ENCODE measurements at places on chromosomes 2 and 18.

DNA sequence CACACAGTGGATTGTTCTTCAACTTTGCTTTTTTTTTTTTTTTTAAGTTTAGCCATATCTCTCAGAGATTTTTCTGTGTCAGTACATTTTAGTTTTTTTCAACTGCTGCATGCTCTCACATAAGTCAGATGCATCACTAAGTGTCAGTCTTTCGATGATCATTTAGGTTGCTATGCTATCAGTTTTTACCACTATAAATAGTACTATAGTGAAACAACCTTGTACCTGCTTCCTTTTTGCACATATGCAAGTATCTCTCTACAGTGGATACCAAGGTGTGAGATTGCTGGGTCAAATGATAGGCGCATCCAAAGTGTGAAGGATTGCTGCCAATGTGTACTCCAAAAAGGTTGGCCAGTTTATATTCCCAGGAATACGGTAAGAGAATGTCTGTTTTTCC lies 33.5 kb upstream of the MAP4K3 start:
- peak; percentile 42 for DNase-seq

DNA sequence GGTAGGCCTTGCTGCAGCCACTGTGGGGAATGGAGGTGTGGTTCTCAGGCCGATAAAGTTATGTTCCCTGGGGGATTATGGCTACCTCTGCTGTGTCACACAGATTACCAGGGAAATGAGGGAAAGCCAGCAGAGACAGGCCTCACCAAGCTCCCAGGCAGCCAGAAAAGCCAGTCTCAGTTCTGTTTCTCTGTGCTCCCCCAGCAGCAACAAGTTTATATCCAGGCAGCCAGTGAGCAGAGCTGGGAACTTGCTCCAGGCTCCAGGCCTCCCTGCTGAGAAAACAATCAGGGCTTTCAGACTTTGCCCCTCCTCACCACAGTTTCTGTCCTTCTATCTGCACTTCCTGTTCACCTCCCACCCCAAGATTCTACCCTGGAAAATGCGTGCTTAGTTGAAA lies 596.6 kb upstream of the GYPC start:
- no peak for DNase-seq

- DNase-seq, result no peak
Measured at GRCh38 chr2:189409131-189409530, 32.1 kb upstream of the WDR75 start.

DNA sequence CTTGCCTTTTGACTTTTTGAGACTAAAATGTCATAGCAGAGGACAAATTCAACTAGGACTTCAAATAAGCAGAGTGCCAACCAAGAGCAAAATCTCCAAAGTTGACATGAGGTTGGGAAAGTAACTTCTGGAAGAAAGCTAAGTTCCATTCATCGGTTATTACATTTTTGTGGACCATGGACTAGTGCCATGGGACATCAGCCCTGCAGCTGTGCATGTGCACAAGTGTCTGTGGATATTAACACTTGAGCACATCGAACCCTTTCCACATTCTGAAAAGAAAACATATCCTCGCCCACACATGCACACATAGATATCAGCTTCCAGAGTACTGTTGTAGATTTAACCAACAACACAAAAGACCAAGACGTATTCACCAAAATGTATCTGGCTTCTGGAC lies 262.6 kb downstream of the NYAP2 start:
- DNase-seq, result no peak

DNA sequence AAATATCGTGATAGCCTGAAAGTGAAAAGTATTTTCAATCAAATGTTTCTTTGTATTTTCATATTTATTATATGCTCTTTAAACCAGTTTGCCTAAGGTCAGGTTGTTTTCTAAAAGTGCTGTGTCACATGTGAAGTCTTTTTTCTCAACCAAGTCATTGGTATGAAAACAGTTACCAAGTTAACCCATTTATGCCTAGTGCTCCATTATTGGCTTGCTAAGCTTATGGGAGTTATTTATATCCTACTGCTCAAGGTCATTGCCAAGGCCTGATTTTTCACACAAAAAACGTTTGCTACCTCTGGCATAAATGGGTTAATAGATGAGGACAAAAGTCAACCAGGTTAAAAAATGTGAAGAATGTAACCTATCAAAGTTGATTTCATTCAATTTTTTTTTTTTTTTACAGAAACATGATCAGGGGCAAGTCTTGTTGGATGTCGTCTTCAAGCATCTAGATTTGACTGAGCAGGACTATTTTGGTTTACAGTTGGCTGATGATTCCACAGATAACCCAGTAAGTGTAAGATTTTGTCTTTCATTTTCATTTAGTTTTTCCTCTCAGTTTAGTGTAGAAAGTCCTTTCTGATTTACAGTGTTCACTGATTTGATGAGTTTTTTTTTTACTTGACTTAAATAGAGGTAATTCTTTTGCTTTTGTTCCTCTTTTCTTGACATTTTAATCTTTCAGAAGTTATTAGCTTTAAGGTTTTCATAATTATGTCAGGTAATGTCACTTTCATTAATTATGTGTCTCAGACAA lies 102.6 kb downstream of the PTPN4 start:
- DNase-seq, result peak; percentile 30

GRCh38 chr2:18423636-18424035 lies 136.8 kb downstream of the RDH14 start:
- DNase-seq, result no peak

- no peak for DNase-seq
Measured at GRCh38 chr2:162022290-162022945, 51.6 kb downstream of the DPP4 start.

DNA sequence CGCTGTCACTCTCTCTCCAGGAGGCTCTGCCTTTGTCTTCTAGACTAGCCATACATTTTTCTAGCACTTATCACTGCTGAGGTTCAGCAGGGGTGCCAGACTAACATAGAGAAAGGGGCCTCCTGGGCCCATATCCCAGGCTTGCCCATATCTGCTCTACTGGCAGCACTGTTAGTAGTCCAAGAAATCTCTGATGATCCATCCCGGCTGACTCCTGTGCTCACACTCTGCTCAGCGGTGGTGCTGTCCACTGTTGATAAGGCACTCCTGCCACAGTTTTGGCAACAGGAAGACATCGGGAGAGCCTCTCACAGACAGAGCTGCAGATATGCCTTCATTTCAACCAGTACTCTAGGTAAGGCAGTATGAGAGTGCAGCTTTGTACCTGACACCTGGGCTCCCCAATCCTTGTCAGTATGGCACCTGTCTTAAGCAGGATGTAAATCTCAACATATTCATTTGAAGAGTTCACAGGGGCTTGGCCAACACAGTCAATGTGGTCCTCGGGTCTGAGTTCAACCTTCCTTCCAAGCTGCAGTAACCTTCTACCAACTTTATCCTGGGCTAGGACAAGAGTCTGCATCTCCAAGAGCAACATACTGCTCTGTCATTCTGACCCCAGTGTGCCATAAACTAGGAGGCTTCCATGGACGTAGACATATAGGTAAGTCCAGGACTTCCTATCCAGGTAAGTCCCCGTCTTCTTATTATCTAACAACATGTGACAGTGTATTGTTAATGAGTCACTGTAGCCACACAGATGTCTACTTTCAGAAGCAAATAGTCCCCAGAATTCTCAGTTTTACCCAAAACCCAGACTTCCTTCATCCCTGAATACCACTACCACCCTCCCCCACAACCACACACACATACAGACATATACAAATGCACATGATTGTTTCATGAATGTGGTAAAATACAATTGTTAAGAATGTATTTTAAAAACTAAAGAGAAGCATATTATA lies 16.2 kb downstream of the KLF7 start:
- DNase-seq, result no peak

DNA sequence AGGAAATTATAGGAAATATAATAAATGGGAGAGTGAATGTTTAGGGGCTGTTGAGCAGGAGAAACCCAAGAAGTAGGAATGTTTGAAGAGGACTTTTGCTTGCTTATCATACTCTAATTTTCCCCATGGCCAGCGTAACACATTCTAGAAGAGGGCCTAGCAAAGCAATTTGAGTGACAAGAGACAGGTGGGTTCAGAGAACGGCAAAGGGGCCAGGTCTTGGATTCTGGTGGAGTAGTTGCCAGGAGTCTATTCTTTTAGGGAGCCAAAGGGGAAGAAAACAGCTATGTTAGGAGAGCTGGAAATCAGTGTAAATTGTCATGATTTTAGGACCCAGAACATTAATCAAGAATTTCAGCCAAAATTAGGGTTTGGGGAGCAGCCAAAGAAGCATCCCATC lies 96.5 kb downstream of the COL5A2 start:
- no peak for DNase-seq

- DNase-seq, result no peak
Measured at GRCh38 chr2:27844821-27845255, 45.3 kb downstream of the RBKS start.

DNA sequence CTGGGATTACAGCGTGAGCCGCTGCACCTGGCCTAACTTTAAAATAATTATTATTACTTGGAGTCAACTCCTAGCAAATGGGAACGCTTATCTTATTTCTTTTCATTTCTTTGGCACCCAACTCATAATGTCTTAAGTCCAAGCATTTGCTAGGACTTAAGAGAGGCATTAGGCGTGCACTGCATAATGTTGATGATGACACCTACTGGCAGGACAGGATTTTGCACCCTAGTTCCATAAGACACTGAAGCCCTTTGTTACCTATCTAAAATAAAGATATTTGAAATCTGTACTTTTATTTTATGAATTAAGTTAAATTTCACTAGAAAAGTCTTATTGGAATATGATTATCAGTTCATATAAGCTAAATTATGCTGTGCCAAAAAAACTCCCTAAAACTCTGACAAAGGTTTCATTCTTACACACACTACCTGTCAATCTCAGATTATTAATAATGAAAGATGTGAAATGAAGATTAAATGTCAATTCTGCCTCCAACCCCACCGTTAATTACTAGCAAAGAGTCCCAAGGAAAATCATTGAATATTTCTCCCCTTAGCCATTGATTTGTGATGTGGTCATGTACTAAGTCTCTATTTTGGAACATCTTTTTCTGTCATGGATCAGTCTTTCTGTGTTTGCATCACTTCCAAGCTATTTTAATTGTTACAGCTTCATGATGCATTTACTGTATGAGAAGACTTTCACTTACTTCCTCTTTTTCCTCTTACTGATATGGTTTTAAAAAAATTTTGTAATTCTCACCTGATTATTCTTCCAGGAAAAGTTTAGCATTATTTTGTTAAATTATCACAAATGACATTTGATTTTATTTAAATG lies 12.7 kb upstream of the CDH2 start:
- DNase-seq, result peak; percentile 44

- no peak for DNase-seq
Measured at GRCh38 chr2:239927424-239927981, 97.6 kb downstream of the NDUFA10 start.

- no peak for DNase-seq
Measured at GRCh38 chr2:2853346-2853745, 522.3 kb upstream of the MYT1L start.

GRCh38 chr2:13401312-13401711 lies 684.6 kb downstream of the TRIB2 start:
- no peak for DNase-seq

GRCh38 chr2:36059691-36060090 lies 295.9 kb upstream of the CRIM1 start:
- peak; percentile 4 for DNase-seq

DNA sequence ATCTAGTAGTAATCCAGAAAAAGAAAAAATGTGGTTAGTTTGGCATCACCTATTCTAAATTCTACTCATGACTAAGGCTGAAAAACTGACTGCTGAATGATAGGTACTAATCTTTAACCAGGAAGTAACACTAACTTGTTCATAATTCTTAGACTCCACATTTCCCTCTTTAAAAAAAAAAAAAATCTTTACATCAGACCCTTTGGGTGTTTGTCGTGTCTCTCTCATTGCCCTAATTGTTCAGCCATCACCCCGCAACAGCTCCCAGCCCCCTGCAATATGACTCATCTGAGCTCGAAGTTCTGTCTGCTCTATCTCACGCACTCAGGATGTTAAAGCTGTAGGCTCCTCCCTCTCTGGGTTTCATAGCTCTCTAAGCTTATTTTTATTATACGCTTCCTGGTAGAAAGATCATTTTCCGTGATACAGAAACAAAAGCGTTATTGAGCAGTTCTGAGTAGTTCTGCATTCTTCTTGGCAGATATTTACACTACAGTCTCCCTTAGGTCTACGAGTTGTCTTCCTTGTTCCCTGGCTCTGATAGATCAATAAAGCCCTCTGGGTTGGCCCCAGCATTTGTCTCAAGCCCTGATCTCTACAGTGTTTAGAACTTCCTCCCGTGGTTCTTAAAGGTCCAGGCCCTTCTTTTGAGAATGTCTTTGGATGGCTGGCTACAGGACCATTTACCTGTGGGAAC lies 95.6 kb downstream of the TNFRSF11A start:
- peak; percentile 55 for DNase-seq

- no peak for DNase-seq
Measured at GRCh38 chr2:46355756-46356155, 58.5 kb downstream of the EPAS1 start.

- no peak for DNase-seq
Measured at GRCh38 chr18:31649978-31650719, 34.2 kb downstream of the B4GALT6 start.

- no peak for DNase-seq
Measured at GRCh38 chr2:219252084-219252483, 959 bp upstream of the TUBA4B start.

- no peak for DNase-seq
Measured at GRCh38 chr2:102074152-102074783, 68.3 kb upstream of the IL1R1 start.

GRCh38 chr2:6580982-6581381 lies 284.7 kb downstream of the CMPK2 start:
- no peak for DNase-seq

- no peak for DNase-seq
Measured at GRCh38 chr2:160156100-160156499, 44.0 kb downstream of the ITGB6 start.

DNA sequence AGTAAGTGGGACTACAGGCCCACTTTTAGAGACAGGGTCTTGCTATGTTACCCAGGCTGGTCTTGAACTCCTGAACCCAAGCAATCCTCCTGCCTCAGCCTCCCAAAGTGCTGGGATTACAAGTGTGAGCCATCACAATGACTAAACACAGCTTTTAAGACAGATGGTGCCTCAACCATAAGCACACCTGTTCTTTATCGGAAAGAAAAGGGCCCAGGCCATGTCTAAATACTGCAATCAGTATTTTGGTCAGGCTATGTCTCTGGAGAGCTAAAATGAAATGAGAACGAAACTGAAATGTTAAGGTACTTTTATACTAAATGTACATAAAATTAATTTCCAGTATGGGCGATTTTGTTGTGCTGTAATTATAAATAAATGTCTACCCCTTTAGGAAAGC lies 69.5 kb upstream of the SPTBN1 start:
- DNase-seq, result no peak

Data from GM13977 (cell line).